Muscle of leg (tissue), 16 donors: ENCODE measurements at places on chromosomes 11 and 22. TPM values are rescaled to one million over a fixed set of nuclear protein-coding genes. Genes with fewer than 3 reads are reported as not detected.

NRIP3 gene
- total RNA-seq: 1.6 TPM

RRP8 gene
- total RNA-seq: 24.3 TPM

EXPH5 gene
- total RNA-seq: 0.80 TPM

C22orf15 gene
- total RNA-seq: 0.66 TPM

GRCh38 chr11:47155879-47156278 lies 20.8 kb downstream of the ARFGAP2 start:
- no peak for DNase-seq

- peak; percentile 47 for DNase-seq
Measured at GRCh38 chr22:24938741-24939341, 7.7 kb downstream of the LHFPL7 start.

DNA sequence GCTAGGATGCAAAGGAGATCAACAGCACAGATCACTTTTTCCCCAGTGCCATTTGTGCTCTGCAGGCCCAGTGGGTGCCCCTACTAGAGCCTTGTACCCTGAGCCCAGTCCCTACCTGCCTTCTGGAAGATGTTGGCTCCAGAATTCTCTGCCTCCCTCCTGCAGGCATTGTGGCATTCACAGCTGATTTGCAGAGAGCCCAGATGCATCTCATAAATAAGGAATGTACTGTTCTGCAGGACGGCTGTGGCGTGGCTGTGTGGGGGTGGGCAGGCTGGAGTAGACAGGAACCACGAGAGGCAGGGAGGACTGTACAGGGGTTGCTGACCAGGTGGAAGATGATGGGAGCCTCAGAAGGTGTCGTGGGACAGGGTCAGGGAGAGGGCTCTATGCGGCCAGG lies 11.2 kb upstream of the MIAT start:
- DNase-seq: no peak

APOBEC3H gene
- total RNA-seq: not detected

DNA sequence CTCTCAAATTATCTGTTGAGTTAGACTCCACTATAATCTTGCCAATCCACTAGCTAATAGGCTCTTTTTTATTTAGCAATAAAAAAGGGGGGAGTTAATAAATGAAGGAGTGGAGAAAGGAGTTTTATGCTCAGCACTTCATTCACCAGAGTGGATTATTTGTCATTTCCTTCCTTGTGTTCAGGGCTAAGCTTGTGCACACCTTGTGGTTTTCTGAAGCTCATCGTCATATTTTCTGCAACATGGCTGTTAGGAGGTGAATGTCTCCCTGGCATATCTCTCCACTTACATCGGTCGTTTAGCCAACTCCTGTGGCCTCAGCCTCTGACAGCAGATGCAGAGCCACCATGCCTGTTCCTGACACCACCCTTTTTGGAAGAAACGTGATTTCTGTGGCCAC lies 83.9 kb upstream of the MTNR1B start:
- DNase-seq: no peak

DNA sequence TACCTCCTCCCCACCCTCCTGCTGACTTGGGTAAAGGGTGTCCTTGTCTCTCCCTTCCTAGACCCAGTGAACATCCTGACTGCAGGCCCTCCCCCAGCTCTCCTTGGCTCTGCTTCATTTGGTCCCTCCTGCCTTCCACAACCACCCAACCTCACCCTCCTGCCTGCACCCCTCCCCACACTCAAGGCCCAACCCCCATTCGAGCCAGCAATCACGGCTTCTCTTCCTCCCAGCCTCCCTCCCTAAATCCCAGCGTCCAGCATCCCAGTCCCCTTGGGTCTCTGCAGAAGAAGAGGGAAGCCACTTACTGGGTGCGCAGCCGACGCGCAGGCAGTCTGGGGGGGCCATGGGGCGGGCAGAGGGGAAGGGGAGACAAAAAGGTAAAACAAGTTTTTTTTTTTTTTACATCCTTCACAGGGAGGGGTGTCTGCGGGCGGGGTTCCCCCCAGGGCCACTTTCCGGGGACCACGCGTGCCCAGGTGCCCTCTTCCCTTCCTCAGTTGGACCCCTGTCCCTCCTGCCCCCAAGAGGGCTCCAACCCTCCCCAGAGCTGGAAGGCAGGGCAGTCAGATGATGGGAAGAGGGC lies 62.5 kb downstream of the SLC22A12 start:
- no peak for DNase-seq

DNA sequence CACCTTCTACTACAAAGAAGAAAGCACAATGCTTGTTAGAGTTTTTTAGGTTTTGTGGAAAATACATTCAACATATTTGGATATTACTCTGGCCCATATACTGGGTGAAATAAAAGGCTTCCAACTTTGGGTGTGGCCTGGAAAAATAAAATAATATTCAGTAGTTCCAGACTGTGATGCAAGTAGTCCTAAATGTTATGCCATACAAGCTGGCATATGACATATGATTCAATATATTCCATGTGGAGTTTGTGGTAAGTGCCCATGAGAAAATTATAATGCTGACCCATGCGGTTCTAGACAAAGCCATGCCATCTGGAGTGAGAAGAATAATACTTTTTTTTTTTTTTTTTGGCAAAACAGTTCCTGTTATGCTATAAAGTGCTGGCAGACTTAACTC lies 683.3 kb downstream of the LUZP2 start:
- DNase-seq: peak; percentile 13

- no peak for DNase-seq
Measured at GRCh38 chr11:10619131-10619680, 50.7 kb upstream of the LYVE1 start.

GRCh38 chr11:43834286-43834685 lies 46.3 kb upstream of the ALKBH3 start:
- DNase-seq: no peak

BIRC3 gene
- total RNA-seq: 0.98 TPM

- peak; percentile 37 for DNase-seq
Measured at GRCh38 chr11:68371171-68372041, 59.0 kb downstream of the LRP5 start.

DNA sequence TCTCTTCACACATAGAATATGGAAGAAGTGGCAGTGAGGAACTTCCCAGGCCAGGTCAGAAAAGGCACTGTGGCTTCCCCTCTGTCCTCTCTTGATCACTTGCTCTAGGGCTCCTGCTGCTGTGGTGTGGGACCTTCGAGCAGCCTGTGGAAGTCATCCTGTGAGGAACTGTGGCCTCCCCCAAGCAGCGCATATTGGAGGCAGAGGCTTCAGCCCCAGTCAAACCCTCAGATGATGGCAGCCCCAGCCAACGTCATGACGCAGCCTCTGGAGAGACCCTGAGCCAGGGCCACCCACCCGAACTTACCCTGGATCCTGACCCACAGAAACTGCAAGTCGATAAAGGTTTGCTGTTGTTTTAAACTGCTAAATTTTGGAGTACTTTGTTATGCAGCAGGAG lies 444.9 kb downstream of the TBC1D22A start:
- DNase-seq: no peak

DNA sequence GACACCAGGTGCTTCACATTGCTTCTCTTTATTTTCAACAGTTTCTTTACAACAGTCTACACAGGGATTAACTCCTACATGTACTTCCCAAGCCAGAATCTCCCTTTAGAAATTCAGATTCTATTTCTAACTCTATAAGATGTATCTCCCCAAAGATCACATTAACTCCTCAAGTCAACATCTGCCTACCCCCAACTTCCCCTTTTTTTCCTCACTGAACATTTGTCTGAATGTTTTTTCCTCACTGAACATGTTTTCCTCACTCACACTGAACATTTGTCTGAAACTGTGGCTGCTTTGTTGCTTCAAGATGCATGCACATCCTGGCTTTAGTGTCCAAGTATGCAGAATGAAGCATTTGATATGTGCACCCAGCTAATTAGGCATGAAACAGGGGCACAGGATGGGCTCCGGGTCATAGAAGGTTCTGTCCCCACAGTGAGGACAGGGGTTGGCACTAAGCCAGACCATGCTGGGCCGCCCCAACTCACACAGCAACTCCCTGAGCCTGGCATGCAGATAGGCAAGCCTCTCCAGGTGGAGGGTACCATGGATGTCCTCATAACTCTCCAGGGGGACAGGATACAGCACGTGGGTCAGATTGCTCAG lies 11.3 kb downstream of the PRAME start:
- DNase-seq: no peak

ARVCF gene
- 62.5 TPM for total RNA-seq

- no peak for DNase-seq
Measured at GRCh38 chr11:85806876-85807275, 4.1 kb downstream of the SYTL2 start.

DNHD1 gene
- total RNA-seq: 4.1 TPM

DNA sequence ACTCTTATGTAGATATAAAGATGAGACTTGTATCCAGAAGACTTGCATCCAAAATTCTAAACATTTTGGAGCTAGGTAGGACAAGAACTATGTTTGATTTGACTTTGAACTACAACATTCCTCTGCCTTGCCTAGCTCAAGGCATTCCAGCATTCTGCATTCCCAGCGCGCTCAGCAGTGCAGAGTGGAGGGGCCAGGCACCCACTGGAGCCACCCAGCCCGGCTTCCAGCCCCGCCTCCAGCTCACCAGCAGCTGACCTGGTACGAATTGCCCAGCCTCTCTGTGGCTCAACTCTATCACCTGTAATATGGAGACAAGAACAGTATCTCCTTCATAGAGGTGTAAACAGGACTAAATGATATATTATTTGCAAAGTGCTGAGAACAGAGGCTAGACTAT lies 28.8 kb downstream of the PRDM10 start:
- DNase-seq: no peak

POTEH gene
- total RNA-seq: not detected

RAB6A gene
- 75.3 TPM for total RNA-seq

ZNF215 gene
- 0.89 TPM for total RNA-seq

GRCh38 chr11:69587454-69588090 lies 53.4 kb upstream of the CCND1 start:
- no peak for DNase-seq

DNA sequence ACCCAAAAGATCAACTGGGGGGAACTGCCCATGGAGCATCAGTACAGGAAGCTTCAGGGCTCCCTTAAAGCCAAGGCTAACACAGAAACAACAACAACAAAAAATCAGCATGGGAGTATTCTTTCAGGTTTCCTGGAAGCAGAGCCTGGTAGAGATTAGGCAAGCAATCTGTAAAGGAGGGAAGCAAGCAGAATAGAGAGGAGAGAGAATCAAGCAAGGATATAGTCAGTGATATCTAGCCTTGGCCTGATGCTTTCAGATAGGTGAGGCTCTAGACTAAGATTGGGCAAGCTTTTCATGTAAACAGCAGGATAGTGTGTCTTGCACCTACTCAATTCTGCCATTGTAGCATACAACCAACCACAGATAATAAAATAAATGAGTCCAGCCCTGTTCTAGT lies 44.4 kb upstream of the FAT3 start:
- DNase-seq: no peak

GRCh38 chr22:29482726-29483125 lies 2.7 kb downstream of the NEFH start:
- DNase-seq: no peak

MFNG gene
- total RNA-seq: 5.2 TPM

OR52H1 gene
- total RNA-seq: 0.22 TPM

DNA sequence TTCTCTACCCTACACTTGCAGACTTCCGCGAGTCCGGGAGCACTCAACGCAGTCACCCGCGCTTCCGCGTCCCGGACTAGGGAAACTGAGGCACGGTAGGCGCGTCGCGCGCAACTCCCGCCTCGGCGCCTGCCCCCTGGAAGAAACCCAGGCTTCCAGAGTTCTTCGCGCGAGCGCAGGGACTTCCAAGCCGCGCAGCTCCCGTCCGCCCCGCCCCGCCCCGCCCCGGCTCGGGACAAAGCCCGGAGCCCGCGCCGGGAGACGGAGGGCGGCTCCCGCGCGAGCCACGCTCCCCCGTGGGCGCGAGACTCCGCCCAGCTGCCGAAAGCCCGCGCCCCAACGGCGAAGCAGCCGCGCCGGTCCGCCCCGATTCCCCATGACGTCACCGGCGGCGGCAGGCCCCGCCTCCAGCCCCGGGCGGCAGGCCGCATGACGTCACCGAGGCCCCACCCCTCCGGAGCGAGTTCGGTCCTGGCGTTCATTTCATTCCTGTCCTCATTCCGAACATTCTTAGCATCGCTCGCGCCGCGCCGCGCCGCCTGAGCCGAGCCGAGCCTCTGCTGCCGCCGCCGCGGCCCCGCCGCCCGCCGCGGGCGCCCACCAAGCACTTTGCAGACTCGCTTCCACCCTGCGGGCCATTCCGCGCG lies at the start of gene TEAD1:
TSS of gene TEAD1 (plus strand) at position 498 of the 647 bp plus-strand sequence.
- DNase-seq: peak; percentile 98

- DNase-seq: no peak
Measured at GRCh38 chr22:48840112-48840949, 987.3 kb downstream of the BRD1 start.

OR8G5 gene
- not detected for total RNA-seq

YAP1 gene
- 50.5 TPM for total RNA-seq

RTN4R gene
- total RNA-seq: 7.3 TPM

- no peak for DNase-seq
Measured at GRCh38 chr22:20674998-20675397, 98.9 kb upstream of the SERPIND1 start.

PARVG gene
- total RNA-seq: 3.0 TPM

DNA sequence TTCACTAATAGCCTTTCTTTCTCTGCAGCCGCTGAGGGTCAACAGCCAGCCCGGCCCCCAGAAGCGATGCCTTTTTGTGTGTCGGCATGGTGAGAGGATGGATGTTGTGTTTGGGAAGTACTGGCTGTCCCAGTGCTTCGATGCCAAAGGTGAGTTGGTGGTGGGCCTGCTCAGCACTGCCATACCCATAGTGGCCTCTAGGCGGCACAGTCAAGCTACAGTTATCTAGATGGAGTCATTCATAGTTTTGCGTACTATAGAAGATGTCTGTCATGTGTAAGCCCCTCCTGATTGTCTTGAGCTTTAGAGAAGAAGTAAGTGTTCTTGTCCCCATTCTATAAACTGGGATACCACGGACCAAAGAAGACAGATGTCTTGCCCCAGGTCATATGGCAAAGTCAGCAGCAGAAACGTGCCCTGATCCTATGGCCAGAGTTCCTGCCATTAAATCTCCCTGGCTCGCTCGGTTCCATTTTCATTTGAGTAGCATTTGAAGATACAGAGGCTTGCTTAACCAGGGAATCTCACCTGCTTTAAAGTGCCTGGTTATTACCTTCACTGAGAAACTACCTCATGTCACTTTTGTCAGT lies 42.1 kb upstream of the CRTAM start:
- no peak for DNase-seq

GRCh38 chr22:30234786-30235470 lies 11.6 kb downstream of the LIF start:
- peak; percentile 86 for DNase-seq

GRCh38 chr11:16280256-16280682 lies 76.1 kb downstream of the SOX6 start:
- DNase-seq: peak; percentile 66

DNA sequence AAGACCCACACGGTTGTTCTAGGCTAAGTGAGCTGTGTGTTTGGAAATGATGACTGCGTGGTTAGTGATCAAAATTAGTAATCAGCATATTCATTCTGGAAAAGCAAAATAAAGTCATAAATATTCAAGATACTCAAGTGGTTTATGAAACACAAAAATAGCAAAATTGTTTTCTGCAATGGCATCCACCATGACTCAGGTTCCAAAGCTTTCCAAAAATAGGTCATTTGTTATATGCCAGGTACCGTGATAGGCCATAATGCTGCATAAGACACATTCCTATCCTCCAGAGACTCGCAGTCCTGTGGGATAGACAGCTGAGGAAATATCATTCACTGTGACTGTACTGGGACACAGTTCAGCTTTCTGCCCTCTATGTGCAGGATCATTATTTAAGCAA lies 2.4 kb upstream of the ATL3 start:
- DNase-seq: no peak
